ENCODE measurements at places on chromosomes 7 and 10.

- DNase-seq = no peak
Observed at GRCh38 chr7:80771523-80771922, 133.1 kb downstream of the CD36 start.

DNA sequence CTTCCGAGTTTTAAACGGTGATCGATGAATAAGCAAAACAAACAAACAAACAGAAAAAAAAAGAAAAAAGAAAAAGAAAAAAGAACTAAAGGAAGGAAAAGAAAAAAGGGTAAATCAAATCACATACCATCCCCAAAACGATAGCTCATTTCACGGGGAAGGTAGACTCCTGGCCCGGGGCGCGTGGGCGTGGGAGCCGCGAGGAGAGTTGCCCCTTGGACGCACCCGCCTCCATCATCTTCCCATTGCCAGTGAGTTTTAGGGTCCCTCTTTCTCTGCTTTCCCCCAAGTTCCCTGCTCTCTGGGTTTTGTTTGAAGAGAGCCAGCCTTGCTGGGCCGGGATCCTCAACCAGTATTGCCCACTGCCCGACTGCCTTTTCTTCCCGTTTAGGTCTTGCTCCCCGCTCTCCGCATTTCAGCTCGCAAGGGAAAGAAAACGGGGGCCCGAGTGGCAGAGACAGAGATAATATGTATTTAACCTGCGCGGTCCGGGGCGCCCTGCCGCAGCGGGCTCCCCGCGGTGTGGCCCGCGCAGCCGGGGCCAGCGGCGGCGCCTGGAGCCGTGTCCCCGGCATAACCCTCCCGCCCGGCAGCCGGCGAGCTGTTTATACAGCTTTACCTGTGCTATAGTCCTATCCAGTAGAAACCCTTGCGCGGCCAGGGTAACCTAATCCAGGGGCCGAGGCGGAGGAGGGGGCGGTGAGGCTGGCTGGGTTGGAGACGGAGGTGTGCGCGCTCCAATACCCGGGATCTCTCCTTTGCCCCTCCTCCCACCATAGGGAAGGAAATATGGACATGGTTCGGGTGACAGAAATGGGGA, 5.2 kb upstream of the GATA3 start:
- DNase-seq = no peak

GRCh38 chr7:116950889-116951351, 2.4 kb upstream of the ST7 start:
- DNase-seq = no peak

DNA sequence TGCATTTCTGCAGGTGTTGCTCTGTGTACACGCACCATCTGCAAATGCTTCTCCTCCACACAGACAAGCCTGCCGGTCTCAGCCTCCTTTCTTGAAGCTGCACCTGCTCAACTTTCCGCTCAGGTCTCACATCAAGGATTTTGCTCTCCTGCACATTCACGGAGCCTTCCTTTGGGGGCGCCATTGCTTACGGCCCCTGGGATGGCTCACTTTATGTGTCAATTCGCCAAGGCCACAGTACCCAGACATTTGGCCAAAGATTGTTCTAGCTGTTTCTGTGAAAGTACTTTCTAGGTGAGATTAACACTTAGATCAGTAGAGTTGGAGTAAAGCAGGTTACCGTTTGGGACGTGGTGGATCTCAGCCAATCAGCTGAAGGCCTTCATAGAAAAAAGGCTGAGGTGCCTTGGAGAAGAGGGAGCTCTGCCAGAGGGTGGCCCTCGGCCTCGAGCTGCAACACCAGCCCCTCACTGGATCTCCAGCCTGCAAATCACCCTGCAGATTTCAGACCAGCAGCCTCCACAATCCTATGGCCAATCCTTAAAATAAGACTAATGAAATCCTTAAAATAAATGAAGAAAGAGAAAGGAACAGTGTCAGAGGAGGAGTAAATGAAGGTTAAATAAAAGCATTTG, 39.9 kb upstream of the PPP2R2D start:
- no peak for DNase-seq

- no peak for DNase-seq
Observed at GRCh38 chr7:150341263-150342120, at the start of gene RARRES2. TSS of gene RARRES2 (minus strand) at chr7:150341629. CDS start at chr7:150340609, 1,020 bp downstream.

GRCh38 chr10:16845248-16845647, 28.0 kb upstream of the RSU1 start:
- DNase-seq = no peak

- DNase-seq = no peak
Observed at GRCh38 chr10:117260084-117260483, 19.2 kb downstream of the SLC18A2 start.

DNA sequence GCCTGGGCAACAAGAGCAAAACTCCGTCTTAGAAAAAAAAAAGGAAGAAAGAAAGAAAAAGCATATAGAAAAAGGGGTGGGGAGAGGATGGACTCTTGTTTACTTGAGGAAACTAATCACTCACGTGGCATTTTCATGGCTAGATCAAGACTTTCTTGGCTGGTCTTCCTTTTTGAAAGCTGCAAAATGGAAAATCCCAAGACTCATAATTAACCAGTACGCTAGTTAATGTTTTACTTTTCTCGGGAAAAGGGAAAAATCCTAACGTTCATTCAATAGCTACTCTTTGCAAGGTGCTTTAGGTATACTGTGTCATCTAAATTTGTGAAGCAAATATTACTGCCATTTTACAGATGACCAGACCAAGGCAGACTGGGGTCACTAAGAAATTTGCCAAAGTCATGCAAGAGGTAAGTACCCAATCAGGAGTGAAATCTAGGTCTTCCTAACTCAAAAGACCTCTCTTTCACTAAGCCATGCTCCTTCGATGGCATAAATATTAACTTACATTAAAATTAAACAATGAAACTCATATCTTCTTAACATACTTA, 24.4 kb downstream of the NAPEPLD start:
- DNase-seq = no peak

- DNase-seq = no peak
Observed at GRCh38 chr10:98414578-98414931, 427 bp downstream of the PYROXD2 start.

DNA sequence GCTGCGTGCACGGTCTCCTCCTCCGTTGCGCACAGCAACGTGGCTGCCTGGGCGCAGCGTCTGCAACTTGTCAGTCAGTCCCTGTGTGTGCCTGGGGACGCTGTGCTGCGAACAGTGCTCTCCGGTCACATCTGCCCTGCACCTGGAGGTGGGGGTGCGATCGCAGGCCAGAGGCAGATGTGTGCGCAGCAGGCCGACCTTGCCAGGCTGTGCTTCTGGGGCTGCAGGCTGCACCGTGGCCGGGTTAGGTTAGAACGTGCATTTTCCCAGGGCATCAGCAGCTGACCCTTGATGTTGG, 8.2 kb upstream of the GET4 start:
- no peak for DNase-seq

DNA sequence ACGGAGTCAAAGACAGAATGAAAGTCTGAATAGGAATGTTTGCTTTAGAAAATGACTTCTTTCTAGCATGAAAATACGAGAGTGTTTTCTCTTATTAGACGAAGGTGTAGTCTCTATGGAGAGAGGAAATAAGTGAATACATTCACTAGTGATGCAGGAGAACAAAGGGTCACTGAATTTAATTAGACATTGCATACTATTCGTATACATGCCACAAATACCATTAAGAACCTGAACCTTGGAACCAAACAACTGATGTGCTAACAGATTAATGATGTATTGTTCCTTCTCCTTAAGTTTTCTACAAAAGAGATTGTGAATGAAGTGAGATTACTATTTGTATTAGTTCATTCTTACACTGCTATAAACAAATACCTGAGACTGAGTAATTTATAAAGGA, 10.3 kb downstream of the THAP5 start:
- no peak for DNase-seq

DNA sequence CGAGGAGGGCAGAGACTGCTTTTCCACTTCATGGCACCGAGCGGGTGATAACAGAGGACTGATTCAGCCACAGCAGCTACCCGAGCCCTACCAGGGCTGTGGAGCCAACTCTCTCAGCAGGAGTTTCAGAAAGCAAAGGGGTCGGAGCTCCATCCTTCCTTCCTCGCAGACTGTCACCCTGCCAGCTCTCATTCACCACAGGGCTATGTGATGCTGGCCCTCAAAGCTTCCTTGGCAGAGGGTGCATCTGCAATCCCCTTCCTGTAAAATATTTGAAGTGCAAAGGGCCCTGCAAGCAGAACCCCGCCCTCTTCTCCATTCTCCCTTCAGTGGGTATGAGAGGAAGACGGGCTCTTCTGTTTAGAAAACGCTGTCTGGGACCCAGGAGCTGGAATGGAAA, 105.3 kb upstream of the LYZL2 start:
- no peak for DNase-seq

DNA sequence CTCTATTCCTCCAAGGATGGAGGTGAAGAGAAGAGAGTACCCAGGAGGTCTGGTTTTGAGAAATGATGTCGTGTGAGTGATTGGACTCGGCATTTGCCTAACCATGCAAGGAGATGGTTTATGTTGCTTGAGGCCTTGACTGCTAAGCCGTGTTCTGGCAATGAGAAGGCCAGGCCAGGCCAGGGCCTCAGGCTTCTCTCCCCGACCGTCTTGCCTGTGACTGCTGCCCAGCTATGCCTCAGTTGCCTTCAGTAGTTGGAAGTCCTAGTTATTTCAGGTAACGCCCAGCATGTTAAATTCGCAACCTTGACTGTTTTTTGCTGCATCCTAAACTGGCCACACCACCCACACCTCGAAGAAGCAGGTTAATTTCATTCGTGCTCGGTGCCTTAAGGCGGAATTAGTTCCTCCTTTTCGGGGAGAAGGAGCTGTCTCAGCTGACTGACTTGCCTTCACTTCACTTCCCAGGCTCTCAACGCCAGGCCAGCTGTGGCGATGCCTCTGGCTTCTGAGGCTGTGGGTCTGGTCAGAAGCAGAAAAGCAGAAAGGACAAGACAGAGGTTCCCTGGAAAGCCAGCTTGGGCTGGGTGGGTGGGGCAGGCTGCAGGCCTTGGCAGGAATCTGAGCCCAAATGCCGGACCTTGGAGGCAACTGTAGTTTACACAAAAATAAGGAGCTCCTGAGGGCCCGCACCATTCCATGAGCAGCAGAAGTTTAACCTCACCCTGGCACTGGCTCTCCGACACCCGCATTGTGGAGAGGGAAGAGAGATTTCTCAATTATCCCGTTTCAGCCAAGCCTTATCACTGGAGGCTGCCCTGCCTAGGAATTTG, 61.9 kb upstream of the SAMD8 start:
- DNase-seq = no peak

- no peak for DNase-seq
Observed at GRCh38 chr7:36951257-36951697, 227.0 kb upstream of the AOAH start.

DNA sequence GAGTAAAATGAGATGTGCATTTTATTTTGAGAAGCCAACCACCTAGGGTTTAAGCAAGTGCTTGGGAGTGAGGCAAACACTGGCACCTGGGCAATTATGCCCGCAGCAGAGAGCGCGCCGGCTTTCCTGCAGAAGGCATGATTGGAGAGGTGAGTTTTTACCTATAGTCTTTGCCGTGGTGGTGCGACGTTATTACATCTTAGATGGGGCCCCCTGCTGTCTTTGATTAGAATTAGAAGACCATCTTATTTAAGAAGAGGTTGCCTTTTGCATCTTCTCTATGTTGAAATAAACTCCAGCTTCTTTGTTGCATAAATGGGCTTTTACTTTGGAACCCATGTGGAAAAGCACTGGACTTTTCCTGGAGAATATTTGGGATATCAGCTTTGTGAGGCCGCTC, 409.5 kb downstream of the GLRX3 start:
- DNase-seq = no peak

GRCh38 chr10:89278900-89279392, 22.9 kb upstream of the IFIT2 start:
- no peak for DNase-seq

GRCh38 chr10:83612050-83612449, 527.3 kb upstream of the GHITM start:
- no peak for DNase-seq

- DNase-seq = no peak
Observed at GRCh38 chr10:48457949-48458661, 146.8 kb downstream of the ARHGAP22 start.

GRCh38 chr10:61342858-61343572, 110.2 kb downstream of the TMEM26 start:
- no peak for DNase-seq

DNA sequence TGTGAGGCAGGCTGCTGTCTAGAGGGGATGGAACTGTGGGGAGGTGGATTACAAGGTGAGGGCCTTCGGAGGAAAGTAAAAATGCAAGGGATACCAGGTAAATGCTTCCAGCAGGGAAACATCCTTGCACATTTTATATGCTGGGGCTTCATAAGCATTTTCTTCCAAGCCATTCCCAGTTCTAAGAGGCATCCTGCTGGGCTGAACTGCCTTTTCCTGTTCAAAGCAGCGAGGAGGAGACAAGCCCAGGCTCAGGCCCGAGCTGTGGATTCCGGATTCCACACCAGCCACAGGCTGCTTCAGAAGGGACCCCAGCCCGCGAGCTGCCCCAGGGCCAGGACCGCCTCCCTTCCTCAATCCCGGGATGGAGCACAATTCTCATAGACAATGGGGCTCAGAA, 249.7 kb downstream of the TNS3 start:
- no peak for DNase-seq

GRCh38 chr10:118948786-118949185, 80.7 kb upstream of the NANOS1 start:
- DNase-seq = no peak

DNA sequence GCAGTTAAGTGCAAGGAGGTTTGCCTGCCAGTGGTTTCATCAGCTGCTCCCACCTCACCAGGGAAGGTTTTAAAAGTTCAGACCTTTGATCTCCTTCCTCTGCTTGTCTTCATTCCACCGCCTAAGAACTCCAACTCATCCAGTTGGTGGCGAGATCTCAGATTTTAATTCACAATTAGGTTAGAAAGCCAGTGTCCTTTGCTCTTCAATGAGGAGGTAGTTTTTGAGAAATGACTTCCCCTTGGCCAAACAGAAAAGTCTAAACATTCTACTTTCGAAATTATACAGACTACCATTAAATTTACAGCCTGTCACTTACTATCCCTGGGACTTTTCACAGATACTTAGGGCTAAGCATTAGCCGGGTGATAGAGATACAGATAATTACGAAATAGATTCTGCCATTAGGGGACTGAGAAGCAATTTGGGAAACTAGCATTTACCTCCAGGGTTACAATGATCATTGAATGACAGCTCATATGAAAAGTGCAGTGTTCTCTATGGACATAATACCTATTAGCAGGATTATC, 513.4 kb upstream of the GHITM start:
- no peak for DNase-seq

- no peak for DNase-seq
Observed at GRCh38 chr10:49597426-49598163, 12.5 kb upstream of the SLC18A3 start.

GRCh38 chr10:49837051-49837478, 74.9 kb upstream of the OGDHL start:
- DNase-seq = no peak

GRCh38 chr10:44044549-44044948, 340.3 kb downstream of the CXCL12 start:
- DNase-seq = no peak

DNA sequence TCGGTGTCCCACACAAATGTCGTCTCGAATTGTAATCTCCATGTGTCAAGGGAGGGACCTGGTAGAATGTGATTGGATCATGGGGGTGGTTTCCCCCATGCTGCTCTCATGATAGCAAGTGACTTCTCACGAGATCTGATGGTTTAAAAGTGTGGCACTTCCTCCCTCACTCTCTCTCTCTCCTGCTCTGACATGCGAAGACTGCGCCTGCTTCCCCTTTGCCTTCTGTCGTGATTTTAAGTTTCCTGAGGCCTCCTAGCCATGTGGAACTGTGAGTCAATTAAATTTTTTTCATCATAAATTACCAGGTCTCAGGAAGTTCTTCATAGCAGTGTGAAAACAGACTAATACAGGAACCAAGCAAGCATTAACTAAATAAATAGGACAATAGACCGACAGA, 229.1 kb downstream of the GFRA1 start:
- DNase-seq = no peak

- DNase-seq = no peak
Observed at GRCh38 chr10:69819716-69820506, 18.2 kb downstream of the COL13A1 start.
